ENCODE measurements at places on chromosomes 5 and 9. TPM values are rescaled to one million over a fixed set of nuclear protein-coding genes. Genes with fewer than 3 reads are reported as not detected.

- DNase-seq: no peak
These were observed 36.5 kb upstream of the EGFL7 start for GRCh38 chr9:136626066-136626725.

GRCh38 chr5:95731571-95732554 is 727 bp downstream of the RHOBTB3 start:
- peak; percentile 62 for DNase-seq

GRCh38 chr9:124182741-124183140 is 75.0 kb upstream of the NEK6 start:
- DNase-seq: no peak

DNA sequence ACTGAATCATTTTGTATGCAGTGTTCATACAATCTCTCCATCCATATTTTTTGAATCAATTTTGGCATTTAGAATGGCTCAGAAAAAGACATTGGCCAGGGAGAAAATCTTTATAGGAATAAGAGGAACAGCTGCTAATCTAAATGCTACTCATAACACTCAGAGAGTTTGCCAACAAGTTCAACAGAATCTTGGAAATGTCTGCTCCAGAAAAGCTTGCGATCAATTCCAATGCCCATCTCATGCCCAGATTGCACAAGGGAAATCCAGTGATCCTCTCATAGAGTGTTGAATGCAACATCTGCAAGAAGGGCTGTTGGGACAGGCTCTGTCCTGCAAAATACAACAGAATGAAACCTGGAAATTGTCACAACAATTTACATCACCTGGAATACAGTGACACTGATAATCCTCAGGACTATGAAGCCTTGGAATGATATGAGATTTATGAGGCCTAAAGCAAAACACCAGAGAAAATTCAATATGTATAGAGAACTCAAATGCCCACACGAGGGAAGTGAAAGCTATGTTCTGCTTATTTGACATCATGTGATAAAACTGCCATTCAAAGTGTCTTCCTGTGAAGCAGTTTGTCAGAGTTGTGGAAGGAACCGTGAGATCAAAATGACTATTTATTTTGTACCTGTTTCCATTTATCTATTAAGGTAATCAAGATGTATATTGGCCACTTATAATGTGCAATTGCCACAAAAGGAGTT is 190.1 kb downstream of the PARP8 start:
- DNase-seq: no peak

DNA sequence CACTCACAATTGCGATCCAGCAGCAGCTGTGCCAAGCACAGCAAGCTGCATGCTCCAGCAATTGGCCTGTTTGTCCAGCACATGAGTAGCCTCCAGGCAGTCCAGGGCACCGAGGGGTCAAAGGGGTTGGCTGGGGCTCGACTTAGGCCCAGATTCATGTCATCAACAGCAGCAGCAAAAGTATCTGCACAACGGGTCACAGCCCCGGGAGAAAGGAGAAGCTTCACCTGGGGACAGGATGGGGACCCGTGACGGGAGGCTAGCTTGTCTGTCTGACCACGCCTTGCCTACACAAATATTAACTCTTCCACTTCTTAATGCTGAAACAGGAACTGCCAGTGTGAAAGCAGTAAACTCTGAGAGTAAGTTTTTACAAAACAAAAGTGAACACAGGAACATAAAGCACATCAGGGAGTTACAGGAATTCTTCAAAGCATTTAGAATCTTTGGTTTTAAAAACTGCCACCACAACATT is 191.2 kb downstream of the PIK3R1 start:
- peak; percentile 47 for DNase-seq

DNA sequence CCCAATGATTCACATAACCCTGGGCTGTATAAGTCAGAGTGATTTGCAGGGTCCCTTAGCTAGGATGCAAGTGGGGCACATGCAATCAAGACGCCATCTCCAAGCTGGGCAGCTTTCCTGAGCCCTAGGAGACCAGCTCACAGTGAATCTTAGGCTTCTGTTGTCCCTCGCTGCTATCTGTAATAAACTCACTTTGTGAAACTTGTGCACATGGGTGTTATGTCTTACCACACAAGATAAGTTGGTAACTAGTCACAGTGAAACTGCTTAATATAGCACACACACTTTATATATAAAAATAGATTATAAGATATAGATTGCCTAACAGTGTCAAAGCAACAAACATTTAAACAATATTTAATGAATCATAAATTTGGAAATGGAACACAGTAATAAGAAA is 658.5 kb downstream of the SLCO4C1 start:
- no peak for DNase-seq

DNA sequence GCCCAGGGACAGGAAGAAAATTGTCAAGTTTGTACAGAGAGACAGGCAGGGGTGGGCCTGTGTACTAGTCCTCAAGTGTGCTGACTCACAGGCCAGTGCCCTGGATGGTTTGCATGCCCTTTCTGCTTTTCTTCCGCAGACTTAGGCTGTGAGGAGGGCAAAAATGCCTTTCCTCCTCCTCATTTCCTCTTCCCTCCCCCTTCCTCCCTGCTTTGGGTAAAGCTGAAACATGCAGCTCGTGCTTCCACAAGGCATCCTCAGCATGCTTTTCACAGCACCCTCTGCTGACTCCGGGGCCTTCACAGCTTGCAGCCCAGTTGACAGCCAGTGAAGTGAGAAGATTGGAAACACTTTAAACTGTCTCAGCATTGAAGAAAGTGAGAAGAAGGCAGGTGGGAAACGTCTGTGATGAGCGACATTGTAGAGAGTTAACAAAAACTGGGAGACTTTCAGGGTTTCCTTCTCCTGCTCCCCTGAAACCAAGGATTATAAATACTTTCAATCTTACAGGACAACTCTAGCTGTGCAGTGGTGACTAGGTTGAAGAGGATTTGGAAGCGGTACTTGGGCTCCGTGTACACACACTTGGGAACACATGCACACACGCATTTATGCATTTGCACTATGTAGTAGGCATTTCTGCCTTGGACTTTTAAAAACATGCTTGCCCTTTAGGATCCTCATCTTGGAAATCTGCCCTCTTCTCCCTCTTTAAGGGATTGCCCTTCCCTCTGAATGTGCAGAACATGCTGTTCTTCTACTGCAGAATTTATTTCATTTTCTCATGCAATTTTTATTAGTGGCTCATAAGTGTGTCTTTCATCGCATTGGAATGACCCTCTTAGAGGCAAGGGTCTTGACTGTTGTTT is 138.8 kb downstream of the GRIA1 start:
- DNase-seq: no peak

- no peak for DNase-seq
These were observed 160.7 kb downstream of the GLIS3 start for GRCh38 chr9:4139196-4139595.

- no peak for DNase-seq
These were observed 7.3 kb downstream of the CCDC112 start for GRCh38 chr5:115289104-115289503.

- DNase-seq: no peak
These were observed 33.8 kb downstream of the ERP44 start for GRCh38 chr9:100064872-100065581.

DNA sequence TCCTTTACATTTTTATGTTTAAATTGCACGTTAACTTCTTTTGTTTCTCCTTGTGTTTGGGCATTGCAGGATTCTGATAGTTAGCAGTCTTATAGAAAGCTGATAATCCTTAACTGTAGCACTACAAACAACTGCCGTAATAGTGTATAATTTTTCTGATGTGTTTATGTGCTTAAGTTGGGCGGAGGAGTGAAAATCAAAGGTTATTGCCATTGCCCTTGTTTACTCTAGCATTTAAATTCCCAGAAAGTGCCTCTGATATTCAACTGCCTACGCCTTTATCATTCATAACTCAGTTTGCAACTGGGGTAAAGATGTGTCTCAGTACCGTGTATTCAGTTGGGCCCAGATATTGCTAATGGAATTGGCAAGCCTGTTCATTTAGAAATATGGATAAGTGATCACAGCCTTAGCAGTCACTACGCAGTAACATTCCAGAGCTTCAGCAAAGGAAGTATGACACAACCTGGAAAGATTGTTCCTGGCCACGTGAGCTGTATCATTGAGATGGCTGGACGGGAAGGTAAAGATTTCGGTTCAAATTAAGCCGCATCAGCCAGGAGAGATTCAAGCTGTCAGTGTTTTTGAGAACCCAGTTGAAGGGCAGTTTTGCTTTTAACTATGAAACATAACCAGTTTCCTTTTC is 28.1 kb upstream of the LRRTM2 start:
- no peak for DNase-seq

GRCh38 chr5:154086641-154087040 is 47.9 kb downstream of the MFAP3 start:
- DNase-seq: no peak

- DNase-seq: no peak
These were observed 138.2 kb downstream of the NSG2 start for GRCh38 chr5:174183701-174184100.

DNA sequence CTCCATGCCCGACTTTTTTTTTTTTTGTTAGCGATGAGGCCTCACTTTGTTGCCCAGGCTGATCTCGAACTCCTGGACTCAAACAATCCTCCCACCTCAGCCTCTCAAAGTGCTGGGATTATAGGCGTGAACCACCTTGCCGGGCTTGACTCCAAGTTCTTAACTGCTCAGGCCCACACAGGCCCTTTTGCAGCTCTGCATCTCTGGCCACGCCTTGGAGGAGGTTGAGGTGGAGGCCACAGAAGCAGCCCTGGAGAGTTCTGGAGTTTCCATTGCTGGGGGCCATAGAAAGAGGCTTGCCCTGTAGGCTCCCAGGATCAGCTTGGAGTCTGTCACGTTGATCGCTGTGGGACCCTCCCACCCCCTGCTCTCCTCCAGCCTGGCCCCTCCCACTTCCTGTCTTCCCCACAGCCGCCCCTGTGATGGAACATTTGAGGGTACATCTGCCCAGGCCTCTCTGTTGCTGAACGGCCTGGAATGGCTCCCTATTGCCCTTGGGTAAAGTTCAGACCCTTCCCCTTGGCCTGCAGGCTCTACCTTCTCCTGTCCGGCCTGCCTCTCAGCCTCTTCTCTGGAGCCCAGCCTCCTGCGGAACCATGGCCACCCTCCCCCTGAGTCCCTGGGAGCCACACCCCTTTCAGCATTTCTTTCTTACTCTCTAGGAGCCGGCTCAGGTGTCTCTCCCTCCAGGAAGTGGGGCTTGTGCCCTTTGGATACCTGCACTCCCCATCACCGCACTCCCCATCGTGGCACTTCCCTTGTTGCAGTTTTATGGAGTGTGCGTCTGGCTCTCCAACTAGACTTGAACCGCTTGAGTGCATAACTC is 30.4 kb upstream of the IER5L start:
- no peak for DNase-seq

GRCh38 chr5:164868761-164869160 is 1363.3 kb downstream of the MAT2B start:
- no peak for DNase-seq

GRCh38 chr5:96279801-96280542 is 153.1 kb downstream of the PCSK1 start:
- DNase-seq: no peak

- DNase-seq: no peak
These were observed 399.0 kb downstream of the MED10 start for GRCh38 chr5:5979377-5979760.

- no peak for DNase-seq
These were observed 120.2 kb downstream of the RGS3 start for GRCh38 chr9:113583511-113584427.

- no peak for DNase-seq
These were observed 39.9 kb upstream of the UNC5A start for GRCh38 chr5:176770431-176770830.

DNA sequence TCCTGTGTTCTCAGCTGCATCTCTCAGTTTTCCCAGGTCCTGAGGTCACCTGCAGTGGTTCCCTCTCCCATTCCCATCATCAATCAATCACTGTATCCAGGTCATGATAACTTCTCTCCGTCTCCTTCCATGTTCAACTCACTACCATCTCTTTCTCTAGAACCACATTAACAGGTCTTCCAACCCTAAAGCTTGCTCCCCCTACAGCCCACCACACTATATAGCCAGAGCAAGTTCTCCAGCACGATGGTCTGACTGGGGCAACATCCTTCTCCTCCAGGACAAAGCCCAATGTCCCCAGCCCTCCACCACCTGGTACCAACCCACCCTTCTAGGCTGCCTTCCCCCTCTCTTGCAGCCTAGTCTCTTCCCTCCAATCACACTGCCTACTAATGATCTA is 241.6 kb downstream of the CDK5RAP2 start:
- DNase-seq: no peak

DNA sequence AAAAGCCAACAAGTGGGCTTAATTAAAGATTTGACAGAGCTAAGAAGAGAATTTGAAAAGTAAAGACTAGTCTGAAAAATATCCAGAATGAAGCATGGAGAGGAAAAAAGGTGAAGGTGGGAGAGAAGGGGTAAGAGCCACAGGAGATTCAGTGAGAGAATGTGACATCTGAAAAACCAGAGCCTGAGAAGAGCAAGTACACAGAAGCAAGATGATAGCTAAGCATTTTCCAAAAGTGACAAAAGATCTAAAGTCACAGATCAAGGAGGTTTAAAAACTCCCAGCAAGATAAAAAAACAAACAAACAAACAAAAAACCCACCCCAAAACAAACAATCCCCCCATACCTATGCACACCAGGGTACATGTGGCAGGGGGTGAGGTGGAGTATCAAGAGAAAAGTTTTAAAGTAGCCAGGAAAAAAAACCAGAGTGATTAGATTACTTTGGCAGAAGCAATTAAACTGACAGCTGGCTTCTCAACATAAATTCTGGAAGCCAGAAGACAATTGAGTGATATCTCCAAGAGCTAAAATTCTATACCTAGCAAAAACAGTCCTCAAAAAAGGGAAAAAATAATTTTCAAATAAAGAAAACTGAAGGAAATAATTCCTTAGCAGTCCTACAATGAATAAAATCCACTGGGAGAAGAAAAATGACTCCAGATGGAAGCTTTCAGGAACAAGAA is 111.4 kb downstream of the RAPGEF6 start:
- no peak for DNase-seq

- DNase-seq: no peak
These were observed at the start of gene OR13D1 for GRCh38 chr9:104694218-104694617. Gene OR13D1, plus strand, starts transcription at chr9:104694518. Its CDS starts 0 bp downstream, at chr9:104694518.

DNA sequence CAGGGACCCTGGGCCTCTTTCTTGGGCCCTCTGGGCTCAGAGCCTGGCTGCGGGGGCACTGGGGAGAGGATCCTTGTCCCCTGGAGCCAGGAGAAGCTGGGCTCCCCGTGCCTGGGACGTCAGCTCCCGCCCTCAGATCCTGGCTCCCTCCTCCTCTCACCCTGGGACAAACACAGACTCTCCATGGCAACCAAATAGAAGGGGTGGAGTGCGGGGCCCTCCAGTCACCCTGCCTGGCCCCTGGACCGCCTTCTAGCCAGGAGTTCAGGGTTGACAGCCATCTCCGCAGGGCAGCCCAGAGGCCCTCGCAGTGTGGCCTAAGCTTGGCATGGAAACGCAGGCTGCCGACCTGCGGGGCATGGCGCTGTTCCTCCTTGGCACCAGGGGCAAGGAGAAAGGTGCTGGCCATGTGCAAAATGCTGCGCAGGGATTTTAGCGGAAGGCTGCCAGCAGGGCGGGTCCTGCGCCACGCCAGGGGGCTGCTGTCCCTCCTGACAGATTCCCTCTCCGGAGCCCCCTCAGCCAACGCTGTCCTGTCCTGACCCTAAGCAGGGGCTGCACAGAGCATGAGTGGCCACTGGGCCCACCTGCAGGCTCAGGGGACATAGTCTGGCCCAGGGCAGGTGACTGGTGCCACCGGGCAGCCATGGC is 1.0 kb downstream of the ZDHHC11 start:
- DNase-seq: no peak

EPB41L4B gene
- total RNA-seq: 16.3 TPM

PTPRD gene
- total RNA-seq: 55.9 TPM

ASPN gene
- total RNA-seq: not detected

NXNL2 gene
- total RNA-seq: 0.60 TPM

SMIM33 gene
- total RNA-seq: not detected

ESM1 gene
- total RNA-seq: not detected

EDIL3 gene
- not detected for total RNA-seq

SNX2 gene
- total RNA-seq: 115 TPM

CDH10 gene
- total RNA-seq: not detected

All from Caco-2 (cell line).